Stimulated activated CD4-positive, alpha-beta T cell treated with anti-CD3 and anti-CD28 coated beads, Interleukin-15, amount 100 ng/mL, for 24 hours (primary cell): ENCODE measurements at places on chromosomes 3 and 15.

DNA sequence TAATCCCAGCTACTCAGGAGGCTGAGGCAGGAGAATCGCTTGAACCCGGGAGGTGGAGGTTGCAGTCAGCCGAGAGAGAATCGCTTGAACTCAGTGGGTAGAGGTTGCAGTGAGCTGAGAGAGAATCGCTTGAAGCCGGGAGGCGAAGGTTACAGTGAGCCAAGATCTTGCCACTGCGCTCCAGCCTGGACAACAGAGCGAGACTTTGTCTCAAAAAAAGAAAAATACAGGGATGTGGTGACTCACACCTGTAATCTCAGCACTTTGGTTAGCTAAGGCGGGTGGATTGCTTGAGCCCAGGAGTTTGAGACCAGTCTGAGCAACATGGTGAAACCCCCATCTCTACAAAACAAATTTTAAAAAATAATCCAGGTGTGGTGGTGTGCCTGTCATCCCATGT is 26.8 kb downstream of the UBE2E1 start:
- DNase-seq, result no peak

GRCh38 chr3:196697270-196697669 is 14.8 kb downstream of the CEP19 start:
- DNase-seq, result no peak

DNA sequence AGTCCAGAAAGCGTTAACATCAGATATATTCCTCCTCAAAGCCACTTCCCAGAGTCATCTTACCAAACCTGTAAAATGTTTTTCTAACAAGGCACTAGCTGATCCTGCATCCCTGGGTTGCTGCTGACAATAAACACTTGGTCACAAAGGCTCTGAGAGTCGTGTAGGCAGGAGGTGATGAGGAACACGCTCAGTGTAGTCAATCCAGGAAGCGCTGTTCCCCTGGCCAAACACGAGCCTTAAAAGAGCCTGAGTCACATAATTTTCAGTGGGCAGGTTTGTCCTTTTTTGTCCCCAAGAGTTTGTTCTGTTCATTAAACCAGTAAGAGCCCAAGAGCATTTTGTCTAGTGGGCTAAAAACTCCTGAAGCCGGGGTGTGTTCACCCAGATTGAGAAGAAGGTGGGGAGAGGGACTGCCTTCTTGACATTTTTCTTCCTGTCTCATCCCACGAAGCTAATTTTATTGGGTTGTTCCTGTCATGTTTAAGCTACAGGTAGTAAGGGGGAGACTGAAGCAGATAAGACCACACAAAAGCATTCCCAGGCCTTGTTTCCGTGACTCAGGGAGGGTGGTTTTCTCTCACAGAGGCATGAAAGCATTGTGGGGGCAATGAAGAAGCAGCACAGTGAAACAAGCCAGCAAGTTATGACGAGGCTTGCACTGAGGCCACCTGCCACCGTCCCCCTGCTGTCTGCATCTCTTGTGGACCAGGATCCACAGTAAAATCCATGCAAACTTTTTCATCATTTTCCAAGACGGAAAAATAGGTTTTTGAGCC is 73.7 kb downstream of the FOXB1 start:
- peak; percentile 45 for DNase-seq

GRCh38 chr3:45832699-45833098 is 9.2 kb downstream of the LZTFL1 start:
- DNase-seq, result no peak

DNA sequence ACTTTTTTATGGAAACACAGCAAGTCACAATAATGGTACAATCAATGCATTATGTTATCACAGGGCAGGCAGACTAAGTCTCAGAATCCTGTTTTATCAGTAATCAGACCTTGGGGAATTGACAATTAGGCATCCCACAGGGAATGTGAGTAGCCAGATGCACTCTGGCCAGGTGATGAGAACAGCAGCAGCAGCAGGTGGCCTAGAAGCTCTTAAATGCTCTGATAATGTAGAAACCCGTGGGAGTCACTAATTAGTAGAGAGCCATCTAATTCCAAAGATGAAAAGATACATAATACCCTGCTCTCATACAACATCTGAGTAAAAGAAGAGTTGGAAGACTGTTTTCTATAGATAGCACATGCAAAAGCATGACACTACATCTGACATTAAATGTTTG is 12.6 kb downstream of the CEP152 start:
- no peak for DNase-seq

DNA sequence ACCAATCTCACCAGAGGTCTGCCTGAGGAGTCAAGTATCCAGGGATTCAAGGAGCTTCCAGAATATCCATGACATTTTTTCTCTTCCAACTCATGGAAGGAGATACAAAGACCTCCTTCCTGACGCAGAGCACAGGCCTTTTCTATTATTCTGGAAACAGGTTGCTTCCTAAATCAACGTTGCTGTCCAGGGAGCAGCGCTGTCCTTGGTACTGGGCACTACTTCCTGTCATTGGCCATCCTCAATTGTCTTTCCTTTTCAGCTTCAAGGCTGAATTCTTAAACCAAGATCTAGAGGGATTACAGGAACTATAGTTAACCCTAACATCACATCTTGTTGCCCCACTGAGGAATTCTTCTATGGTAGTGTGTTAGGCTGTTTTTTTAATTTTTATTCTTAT is 50.4 kb upstream of the TBC1D21 start:
- no peak for DNase-seq

DNA sequence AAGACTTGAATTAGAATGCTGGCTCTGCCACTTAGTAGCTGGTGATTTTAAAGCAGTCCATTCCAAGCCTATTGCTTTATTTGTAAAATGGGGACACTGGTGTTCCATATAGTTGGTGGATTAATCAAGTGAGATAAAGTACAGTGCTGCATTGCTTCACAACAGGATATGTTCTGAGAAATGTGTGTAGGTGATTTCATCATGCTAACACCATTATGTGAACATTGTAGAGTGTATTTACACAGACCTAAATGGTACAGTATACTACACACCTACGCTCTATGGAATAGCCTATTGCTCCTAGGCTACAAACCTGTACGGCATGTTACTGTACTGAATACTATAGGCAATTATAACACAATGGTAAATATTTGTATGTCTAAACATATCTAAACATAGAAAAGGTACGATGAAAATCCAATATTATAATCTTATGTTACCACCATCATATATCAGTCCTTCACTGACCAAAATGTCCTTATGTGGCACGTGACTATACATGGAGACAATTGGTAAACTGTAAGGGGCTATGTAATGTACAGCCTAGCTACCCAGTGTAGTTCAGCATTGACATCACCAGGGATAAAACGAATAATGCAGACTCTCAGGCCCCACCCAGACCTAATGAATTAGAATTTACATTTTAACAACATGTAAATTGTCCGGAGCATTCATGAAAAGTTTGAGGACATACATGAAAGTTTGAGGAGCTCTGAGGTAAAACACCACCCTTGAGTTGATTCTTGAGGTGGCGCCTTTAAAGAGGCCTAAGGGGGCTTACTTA is 121.4 kb upstream of the BFSP2 start:
- DNase-seq, result no peak

- DNase-seq, result no peak
These were observed 115.2 kb downstream of the TIGIT start for GRCh38 chr3:114408736-114409670.

DNA sequence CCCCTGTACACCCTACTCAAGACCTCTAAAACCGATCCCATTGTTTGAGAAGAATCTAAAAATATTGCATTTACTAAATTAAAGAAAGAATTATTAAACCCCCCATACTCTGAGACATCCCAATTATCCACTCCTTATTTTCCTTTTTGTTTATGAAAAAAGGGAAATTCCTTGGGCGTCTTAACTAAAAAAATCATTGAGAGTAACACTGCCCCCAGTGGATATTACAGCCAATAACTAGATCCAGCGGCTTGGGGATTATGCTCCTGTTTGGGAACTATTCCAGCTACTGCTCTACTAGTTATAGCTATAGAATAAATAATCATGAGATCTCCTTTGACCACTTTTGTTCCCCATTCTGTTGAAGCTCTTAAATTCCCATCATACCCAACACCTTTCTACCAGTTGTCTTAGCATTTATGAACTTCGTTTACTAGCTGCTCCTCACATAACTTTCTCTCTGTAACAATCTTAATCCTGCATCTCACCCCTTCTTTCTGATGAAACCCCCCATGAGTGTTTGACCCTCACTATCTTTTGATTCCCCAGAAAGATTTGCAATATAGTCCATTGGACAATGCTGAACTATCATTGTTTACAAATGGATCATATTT is 12.7 kb upstream of the CFAP91 start:
- no peak for DNase-seq

DNA sequence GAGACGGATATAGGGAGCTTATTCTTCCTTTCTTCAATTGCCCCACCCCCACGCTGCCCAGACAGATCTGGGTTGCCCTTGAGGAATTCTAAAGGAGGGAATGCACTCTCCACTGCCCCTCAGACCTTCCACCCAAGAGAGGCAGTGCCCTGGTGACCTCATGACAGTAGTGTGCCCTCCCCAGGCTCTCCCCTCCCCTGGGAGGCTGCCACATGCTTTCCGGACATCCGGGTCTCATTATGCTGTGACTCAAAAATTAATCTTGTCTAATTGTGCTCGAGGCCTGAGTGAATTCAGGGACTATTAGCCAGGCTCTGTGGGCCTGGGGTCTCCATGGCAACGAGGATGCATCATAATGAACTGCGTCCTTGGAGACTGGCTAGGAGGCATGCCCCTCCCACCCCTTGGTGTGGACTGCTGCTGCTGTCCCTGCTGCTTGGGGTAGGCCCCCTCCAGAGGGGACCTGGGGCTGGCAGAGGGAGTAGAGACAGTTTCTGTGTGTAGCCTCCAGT is 20.8 kb downstream of the CORO2B start:
- no peak for DNase-seq
